ENCODE measurements at places on chromosomes 1 and 21.
A peak's percentile ranks its signal among the peaks of the same experiment; 100 is the strongest.

GRCh38 chr1:42214447-42214871 is 49.9 kb upstream of the GUCA2A start:
- DNase-seq = peak; percentile 86

- DNase-seq = no peak
These were observed 84.8 kb upstream of the ATP1A1 start for GRCh38 chr1:116288201-116288598.

DNA sequence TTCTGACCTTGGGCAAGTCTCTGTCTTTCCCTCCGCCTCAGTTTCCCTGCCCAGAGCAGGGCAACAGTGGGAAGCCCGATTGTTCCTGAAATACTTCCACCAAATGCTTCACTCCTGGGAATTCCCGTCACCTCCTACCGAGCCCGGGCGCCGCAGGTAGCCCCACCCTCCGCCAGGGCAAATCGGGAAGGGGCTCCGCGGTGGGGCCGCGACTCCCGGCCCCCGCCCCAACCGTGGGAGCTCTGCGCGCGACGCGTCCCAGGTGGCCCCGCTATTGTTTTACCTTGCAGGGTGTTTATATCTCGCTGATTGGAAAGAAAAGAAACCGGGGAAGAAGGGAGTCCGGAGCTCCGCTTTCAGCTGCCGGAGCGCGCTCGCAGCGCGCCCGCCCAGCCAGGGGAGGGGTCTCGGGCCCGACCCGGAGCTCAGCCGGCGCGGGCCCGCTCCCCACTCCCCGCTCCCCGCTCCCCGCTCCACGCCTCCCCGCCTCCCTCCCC is 407 bp downstream of the IGSF3 start:
- DNase-seq = no peak

- DNase-seq = no peak
These were observed 32.1 kb downstream of the HTR6 start for GRCh38 chr1:19696820-19697219.

DNA sequence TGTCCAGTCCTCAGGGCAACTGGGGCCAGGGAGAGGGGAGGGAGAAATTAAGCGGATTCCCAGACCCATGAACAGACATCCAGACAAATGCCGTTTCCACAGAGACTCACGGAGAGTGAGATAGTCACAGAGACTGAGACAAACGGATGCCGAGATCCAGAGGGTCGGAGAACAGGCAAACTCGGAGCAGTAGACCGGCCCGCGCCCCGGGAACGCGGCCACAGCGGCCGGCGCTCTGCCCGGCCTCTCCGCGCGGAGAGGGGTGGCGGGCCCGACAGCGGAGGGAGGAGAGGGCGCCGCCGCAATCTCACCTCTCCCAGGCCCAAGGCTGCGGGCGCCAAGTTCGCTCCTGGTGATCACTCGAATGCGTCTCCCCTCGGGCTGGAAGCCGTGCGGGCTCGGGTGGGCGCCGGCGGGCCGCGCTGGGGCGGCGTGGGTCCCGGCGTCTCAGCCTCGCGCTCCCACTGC is 831 bp upstream of the FOXD2 start:
- DNase-seq = peak; percentile 48

- no peak for DNase-seq
These were observed 5.7 kb upstream of the MATN1 start for GRCh38 chr1:30728832-30729638.

GRCh38 chr1:33842348-33842747 is 21.5 kb upstream of the HMGB4 start:
- no peak for DNase-seq

- no peak for DNase-seq
These were observed at the start of the genes LEPR and LEPROT for GRCh38 chr1:65420590-65421350. Gene LEPR, plus strand, starts transcription at chr1:65420668. Its CDS starts 144,898 bp downstream, at chr1:65565566. Gene LEPROT, plus strand, starts transcription at chr1:65420668. Its CDS starts 57 bp downstream, at chr1:65420725.

DNA sequence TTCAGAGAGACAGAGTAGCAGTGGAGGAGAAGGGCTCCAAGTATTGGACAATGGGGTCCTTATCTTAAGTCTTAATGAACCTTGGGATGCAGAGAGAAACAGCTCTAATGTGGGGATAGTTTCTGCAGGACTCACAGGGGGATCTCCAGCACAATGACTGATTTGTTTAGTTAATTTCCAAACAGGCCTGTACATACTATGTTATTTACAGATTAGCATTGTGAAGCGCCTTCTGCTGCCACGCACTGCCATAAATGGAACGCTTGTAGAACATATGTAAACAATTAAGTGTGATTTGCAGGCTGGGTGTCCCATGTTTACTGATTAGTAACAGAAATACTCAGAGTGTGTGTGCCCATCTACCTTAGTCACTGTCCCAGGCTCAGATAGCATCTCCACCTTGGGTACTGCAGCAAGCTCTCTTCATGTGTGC is 56.1 kb downstream of the NTPCR start:
- no peak for DNase-seq

DNA sequence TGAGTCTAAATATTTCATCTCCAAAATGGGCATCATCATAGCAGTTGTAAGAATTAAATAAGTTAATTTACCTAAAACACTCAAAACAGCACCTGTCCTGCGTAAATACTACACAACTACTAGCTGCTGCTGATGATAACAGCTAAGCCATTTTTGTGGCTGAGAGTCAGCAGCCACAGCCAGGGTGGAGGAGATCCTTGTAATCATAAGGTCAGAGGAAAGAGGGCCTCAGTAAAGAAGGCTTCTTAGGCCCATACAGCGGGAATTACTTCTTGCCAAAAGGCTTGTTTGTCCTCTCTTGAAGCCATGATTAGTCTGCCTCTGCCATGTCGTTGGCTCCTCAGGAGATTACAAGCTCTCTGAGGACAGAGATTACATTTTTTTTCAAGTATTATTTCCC is 245.0 kb downstream of the FGGY start:
- no peak for DNase-seq

DNA sequence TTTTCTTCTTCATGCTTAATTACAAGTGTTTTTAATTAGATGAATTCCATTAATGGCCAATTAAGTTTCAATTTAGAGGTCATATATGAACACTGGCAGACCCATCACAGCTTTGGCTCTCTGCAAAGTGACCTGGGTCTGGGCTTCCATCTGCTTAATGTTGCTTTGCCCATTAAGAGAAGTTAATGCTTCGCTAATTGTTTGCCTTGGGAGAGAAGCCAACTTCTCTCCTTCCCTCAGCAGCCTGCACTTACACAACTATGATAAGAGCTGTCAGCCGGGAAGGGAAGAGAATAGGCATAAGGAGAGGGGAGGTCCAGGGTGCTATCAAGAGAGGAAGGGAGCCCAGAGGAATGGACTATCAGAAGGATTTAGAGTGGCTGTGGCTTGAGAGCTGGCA is 29.0 kb upstream of the CCDC190 start:
- DNase-seq = peak; percentile 52

DNA sequence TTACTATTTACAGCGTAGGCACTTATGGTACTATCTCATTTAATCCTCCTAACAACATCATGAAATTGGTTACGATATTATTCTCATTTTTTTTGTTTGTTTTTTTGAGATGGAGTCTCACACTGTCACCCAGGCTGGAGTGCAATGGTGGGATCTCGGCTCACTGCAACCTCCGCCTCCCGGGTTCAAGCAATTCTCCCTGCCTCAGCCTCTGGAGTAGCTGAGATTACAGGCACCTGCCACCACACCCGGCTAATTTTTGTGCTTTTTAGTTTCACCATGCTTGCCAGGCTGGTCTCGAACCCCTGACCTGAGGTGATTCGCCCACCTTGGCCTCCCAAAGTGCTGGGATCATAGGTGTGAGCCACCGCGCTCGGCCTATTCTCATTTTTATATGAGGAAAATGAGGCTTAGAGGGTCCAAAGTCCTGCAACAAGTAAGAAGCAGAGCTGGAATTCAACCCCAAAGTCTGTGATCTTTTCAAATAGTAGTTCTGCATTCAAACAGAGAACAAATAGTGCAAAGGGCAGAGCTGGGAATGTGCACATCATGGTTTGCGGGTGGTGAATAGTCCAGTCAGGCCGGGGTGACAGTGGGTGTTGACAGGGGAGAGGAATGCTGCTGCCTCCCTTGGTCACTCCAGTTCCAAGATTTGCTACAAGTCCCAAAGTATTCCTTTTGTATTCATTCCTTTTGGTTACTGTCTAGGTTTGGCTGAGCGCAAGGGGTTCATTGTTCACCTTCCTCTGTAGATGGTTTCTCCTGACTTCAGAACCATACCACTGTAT is 4.6 kb downstream of the PRUNE1 start:
- peak; percentile 56 for DNase-seq

DNA sequence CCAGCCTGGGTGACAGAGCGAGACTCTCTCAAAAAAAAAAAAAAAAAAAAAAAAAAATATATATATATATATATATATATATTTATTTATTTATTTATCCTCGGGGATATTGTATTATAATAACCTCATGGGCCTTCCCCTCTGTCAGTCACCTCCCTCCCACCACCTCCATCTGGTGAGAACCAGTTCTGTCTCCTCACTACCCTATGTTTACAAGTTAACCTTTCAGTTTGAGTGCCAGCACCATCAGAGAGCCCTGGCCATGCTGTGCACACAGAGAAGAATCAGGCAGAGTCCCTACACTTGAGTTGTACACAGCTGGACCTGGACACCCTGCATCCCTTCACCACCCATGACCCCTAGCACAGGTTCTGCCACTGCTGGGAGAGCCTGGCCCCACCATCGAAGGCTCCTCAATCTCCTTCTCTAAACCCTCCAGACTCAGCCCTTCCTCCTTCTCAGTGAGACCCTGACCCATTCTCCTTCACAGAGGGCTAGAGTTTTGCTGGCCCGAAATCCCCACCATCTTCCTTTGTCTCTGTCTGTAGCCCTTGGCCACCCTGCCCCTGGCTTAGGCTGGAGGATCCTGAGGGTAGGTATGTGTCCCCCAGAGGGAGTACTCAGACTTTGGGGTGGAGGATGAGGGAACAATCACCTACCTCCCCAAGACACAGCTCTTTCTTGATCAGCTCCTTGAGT is 1.2 kb downstream of the S100A5 start:
- no peak for DNase-seq

GRCh38 chr1:216822480-216822879 is 99.3 kb upstream of the ESRRG start:
- DNase-seq = no peak

DNA sequence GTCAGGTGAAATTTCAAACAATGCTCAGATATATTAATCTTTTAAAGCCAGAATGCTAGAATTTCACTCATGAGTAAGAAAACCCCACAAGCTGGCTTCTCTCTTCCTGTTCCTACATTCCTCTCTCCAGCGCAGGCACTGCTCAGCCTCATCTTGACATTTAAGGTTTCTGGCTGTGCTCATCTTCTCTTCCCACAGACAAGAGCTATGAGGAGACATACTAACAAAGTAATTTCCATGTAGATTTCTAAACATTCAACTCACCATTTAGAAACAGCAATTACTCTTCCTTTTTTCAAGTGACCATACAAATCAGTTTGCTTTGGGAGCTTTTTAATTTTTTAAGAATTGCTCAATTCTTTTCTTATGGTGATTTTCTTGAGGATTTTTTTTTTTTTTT is 7.8 kb upstream of the LRRC8D start:
- peak; percentile 30 for DNase-seq

DNA sequence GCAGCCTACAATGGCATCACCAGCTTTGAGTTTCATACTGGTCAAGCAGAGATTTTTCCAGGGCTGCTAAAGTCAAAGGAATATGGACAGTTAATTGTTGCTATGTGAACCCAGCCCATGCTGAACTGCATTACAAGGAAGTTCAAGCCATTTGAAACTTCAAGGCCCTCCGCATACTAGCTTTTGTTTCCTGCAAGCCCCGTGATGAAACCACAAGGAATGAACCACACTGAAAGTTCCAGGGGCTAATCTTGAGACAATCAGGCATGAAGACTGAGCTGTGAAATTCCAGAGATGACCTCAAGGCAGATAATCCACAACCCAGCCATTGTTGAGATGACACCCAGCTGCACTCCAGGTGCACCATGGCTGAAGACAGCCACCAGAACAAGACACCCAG is 180.8 kb downstream of the C1orf21 start:
- peak; percentile 60 for DNase-seq

DNA sequence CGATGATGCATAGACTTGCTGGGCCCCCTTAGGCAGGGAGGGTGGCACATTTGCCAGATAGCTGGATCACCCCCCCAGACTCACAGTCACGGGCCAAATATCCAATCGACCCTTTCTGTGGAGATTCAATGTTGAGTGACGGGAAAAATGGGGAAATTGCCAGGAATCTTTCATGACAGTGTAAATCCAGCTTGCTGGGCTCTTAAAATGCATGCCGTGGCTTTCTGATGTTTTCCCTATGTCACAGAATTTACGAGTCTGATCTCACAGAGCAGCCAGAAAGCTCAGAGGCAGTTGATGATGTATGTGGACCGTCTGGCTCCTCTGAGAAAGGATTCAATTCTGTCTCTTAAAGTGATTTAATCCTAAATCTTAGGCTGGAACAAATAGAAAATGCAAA is 150.1 kb upstream of the ZNF644 start:
- peak; percentile 6 for DNase-seq

DNA sequence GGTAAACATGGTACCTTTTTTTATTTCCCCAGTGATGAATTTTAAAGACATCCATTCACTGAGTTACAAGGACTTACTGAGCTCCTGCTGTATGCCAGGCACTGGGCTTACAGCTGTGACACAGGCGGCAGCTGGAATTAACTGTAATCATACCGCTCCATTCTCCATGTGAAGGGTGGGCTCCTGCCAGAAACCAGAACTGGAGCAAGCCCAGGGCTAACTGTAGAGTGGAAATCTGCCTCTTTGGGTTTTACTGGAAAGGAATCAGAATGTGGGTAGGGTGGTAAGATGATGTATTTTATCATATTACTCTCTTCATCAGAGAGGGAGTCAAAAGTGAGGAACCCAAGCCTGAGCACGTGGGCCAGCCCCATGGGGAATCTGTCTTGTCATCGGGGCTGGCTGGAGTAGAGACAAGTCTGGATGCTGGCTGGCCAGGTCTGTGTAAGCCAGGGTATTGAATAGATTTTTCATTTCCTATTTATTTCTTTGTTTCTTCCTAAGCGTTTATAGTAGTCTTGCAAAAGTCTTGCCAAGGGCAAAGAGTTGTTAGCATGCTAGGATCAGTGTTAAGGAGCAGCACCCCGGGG is 21.5 kb downstream of the FGGY start:
- no peak for DNase-seq

DNA sequence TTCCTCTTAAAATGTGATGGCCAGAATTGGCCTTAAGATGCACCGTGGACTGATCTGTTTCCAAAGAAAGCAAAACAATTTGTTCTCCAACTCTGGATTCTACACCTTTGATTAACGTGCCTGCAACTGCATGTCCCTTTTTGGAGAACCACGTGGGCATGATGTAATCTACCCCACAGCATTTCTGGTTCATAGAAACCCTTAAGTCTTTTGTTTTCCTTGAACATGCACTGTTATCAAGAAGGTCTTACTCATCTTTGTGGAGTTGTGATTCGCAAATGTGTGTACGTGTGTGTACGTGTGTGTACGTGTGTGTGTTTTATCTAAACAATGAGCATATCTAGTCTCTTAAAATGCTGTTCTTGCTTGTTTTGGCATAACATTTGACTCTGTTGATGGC is 57.8 kb downstream of the LPAR3 start:
- no peak for DNase-seq

GRCh38 chr21:37270576-37271365 is 3.6 kb upstream of the VPS26C start:
- DNase-seq = no peak

All from fibroblast of pulmonary artery (primary cell).